ENCODE measurements at places on chromosomes 5 and 9.

DNA sequence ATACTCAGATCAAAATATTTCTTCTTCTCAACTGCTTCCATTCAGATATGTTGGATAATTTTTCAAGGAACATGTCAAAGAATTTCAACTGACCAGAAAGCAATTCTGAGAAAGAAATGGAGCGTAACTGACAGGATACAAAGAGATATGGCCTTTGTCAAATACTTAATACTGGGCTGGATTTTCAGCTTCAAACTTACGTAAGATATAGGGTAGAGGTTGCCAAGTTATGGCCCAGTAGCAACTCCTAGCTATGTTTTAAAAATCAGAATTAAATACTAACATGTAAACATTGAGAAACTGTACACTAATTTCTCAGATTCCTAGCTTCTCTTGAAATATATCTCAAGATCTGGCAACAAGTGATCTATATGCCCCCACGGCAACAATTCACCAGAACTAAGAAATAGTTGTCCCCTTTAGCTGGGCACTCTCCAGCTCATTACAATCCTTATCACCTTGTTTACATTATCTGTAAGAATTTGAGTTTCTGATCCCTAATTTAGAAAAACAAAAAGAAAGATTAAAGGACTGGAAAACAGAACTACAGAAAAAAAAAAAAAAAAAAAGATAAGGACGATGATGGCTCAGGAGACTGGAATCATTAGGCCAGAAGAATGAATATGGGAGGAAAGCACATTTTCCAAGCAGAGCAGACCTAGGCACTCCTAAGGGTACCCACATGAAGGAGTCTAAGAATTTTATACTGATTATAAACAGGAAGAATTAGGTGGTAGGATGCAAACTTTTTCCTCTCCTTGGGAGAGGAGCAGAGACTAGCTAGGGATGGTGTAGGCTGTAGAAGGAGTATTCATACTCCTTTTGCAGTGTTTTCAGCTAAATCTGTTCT, 23.0 kb downstream of the INIP start:
- DNase-seq: no peak

- DNase-seq: no peak
These were observed 1920.3 kb upstream of the WWC1 start for GRCh38 chr5:166370928-166371690.

DNA sequence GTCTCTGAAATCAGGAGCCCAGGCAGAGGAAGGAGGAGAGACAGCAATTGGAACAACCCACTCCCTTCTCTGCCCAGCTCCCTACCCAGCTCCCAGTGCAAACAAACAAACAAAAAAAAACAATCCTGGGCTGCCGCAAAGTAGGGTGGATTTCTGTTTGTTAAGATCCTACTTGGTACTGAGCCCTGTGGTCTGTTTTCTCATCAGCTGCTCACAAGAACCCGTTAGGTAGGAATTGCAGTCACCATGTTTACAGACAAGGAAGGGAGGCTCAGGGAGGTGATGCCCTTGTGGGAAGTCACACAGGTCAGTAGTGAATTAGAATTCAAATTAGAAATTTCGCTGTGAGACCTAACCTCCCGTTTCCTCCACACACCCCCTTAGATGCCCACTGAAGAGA, 128.8 kb upstream of the RAD23B start:
- DNase-seq: no peak

GRCh38 chr5:144191998-144192397, 21.3 kb downstream of the KCTD16 start:
- no peak for DNase-seq

- no peak for DNase-seq
These were observed 269.0 kb downstream of the DENND1A start for GRCh38 chr9:123660691-123661466.

DNA sequence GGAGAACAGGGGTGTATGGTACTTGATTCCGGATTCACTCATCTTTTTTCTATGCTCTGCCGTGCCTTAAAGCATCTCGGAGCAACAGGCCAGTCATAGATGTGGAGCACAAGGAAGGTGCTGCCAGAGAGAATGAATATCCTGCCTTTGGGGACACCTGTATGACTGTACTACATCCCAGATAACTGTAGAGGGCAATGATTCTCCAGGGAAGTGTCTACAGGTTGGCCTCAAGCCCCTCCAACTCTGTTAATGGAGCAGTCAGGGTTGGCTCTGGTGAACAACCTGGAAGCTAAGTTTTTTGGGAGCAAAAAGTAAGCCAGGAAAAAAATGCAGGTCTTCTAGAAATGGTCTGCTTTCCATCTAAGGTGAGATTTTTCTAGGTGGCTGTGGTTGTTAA, 71.0 kb downstream of the NREP start:
- no peak for DNase-seq

DNA sequence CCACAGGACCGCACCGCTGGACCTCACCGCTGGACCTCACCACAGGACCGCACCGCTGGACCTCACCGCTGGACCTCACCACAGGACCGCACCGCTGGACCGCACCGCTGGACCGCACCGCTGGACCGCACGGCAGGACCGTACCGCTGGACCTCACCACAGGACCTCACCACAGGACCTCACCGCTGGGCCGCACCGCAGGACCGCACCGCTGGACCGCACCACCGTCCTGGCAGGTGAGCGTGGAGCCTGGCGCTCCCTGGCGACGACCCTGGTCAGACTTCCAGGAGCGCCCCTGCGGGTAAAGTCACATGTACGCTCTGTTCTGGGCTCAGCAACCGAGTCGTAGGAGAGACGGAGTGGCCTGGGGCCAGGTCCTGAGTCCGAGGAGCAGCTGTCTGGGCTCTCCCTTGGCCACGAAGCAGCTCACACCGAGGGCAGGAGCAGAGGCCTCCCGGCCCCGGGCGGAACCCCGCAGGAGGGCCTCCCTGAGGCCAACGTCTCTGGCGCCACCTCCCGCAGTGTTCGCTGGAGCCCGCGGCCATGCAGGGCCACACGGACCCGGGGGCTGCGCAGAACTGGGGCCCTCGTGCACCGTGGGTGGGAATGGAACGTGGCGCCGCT, 30.5 kb downstream of the MRPL36 start:
- DNase-seq: no peak

- DNase-seq: no peak
These were observed 292.9 kb upstream of the PUM3 start for GRCh38 chr9:3136686-3137346.

DNA sequence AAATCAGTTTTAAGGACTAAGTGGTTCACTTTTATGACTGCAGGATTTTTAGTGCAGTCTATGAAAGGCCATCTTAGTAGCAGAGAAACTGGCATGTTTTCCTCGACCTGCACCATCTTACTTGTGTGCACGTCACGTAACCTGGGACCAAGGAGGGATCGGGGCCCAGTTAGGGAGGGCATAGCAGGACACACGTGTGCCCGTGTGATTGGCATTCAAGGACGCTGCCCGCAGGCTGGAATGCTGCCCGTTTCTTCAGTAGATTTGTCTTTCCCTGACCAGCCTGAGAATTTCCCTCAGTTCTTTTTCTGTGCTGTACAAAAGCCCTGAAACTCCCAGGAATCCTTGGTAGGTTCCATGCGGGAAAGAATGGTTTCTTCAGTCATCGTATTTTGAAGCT, 196.3 kb downstream of the TRIO start:
- no peak for DNase-seq

GRCh38 chr5:166509085-166509484, 1782.4 kb upstream of the WWC1 start:
- DNase-seq: no peak

- DNase-seq: no peak
These were observed 54.4 kb downstream of the DOCK2 start for GRCh38 chr5:169691471-169691870.

GRCh38 chr9:121646992-121647391, 4.4 kb upstream of the DAB2IP start:
- DNase-seq: no peak

- no peak for DNase-seq
These were observed 28.5 kb upstream of the ZFR start for GRCh38 chr5:32473072-32473471.

- no peak for DNase-seq
These were observed 1682.4 kb downstream of the MAT2B start for GRCh38 chr5:165187815-165188214.

GRCh38 chr9:72025906-72026305, 34.5 kb downstream of the C9orf57 start:
- no peak for DNase-seq

- no peak for DNase-seq
These were observed 24.9 kb downstream of the LMX1B start for GRCh38 chr9:126638571-126639132.

- no peak for DNase-seq
These were observed 446.8 kb downstream of the CCDC171 start for GRCh38 chr9:15999422-16000339.

DNA sequence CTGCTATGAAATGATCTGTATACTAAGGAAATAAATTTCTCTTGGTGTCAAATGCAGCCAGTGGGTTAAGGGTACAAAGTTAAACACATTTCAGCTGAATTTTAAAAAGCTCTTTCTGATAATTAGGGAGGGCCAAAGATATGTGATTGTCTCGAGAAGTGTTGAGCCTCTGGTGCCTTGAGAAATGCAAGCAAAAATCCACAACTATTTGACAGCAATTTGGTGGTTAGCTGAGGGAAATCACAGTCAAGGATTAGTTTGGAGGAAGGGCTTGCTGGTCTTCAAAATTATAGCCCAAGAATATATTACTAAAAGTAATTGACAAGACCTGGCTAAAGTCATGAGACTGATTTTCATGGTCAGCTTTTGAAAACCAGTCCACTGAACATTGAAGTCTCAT, 255.7 kb upstream of the PPP1R2B start:
- DNase-seq: no peak

- no peak for DNase-seq
These were observed 80.8 kb upstream of the IER5L start for GRCh38 chr9:129258823-129259301.

DNA sequence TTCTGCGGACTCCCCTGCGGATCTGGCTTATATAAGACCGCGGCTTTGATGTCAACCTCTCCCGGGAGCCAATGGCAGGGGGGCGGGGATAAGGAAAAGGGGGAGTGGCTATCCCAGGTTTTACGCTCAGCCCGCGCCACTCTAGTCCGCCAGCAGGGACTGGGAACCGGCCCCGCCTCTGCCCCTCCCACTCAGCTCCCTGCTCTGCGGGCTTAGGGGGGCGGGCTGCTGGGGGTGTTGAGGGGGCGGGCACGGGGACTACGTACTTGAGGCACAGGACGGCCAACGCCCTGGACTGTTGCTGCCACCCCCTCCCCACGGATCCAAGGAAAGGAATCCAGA, at the start of gene HAND1:
Gene HAND1 (minus strand): TSS at position 4 of the 342 bp plus-strand sequence. CDS start 219 bp downstream, outside the sequence.
- DNase-seq: no peak

GRCh38 chr9:613771-614347, 227.6 kb upstream of the DMRT1 start:
- peak; percentile 44 for DNase-seq

GRCh38 chr9:5834214-5834613, 1.3 kb upstream of the ERMP1 start:
- no peak for DNase-seq

DNA sequence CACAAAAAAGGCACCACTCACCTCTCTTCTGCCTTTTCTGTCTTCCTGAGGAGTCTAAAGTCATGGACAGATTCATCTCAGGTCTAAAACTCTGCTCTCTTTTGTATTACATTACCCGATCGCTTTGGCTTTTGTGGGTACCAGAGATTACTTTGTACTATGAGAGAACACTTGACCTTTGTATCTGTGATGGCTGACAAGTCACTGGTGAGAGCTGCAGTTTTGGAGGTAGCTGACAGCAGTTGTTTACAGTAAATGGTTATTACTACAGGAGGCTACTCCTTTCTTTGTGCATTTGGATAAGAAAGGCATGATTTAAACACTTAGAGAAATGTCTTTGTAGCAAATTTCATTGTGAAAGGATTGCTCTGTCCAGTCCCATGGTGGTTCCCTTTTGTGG, 307.3 kb downstream of the FBXL17 start:
- DNase-seq: no peak

GRCh38 chr5:52564587-52564986, 223.1 kb upstream of the ITGA1 start:
- DNase-seq: no peak

Data from activated CD4-positive, alpha-beta T cell treated with anti-CD3 and anti-CD28 coated beads, Interleukin-2, amount 50 U/mL, for 48 hours (primary cell).